ENCODE measurements at places on chromosomes 3 and 15. TPM values are rescaled to one million over a fixed set of nuclear protein-coding genes. Genes with fewer than 3 reads are reported as not detected.
A peak's percentile ranks its signal among the peaks of the same experiment; 100 is the strongest.

- H3K4me3 ChIP-seq: no peak within 1 kb of the TSS
- no peaks in the 10 kb centered on the region for H3K27me3 ChIP-seq
- H3K27ac ChIP-seq: peak within 1 kb of the TSS; percentile 67
- no peaks in the 10 kb centered on the region for H3K36me3 ChIP-seq
Observed at GRCh38 chr3:49813497-49814174, at the start of gene UBA7. TSS of gene UBA7 (minus strand) at chr3:49813953. CDS start at chr3:49813787, 166 bp downstream.

GPR149 gene
- total RNA-seq: not detected

- DNase-seq: peak; percentile 69
- H3K27me3 ChIP-seq: no peaks in the 10 kb centered on the region
- peaks cover 15% of the 10 kb centered on the region for H3K4me1 ChIP-seq
- H3K4me3 ChIP-seq: no peak overlapping the region
- H3K36me3 ChIP-seq: no peaks in the 10 kb centered on the region
- H3K27ac ChIP-seq: peak overlapping the region; percentile 28
Observed at GRCh38 chr3:40780291-40780924, 255.6 kb downstream of the ZNF621 start.

GPD1L gene
- total RNA-seq: 97.6 TPM

GRCh38 chr3:113252553-113252952, 41.2 kb downstream of the BOC start:
- no peak overlapping the region for H3K4me3 ChIP-seq
- no peak for DNase-seq
- no peaks in the 10 kb centered on the region for H3K4me1 ChIP-seq
- H3K27me3 ChIP-seq: no peaks in the 10 kb centered on the region
- H3K27ac ChIP-seq: no peak overlapping the region
- no peaks in the 10 kb centered on the region for H3K36me3 ChIP-seq

DNA sequence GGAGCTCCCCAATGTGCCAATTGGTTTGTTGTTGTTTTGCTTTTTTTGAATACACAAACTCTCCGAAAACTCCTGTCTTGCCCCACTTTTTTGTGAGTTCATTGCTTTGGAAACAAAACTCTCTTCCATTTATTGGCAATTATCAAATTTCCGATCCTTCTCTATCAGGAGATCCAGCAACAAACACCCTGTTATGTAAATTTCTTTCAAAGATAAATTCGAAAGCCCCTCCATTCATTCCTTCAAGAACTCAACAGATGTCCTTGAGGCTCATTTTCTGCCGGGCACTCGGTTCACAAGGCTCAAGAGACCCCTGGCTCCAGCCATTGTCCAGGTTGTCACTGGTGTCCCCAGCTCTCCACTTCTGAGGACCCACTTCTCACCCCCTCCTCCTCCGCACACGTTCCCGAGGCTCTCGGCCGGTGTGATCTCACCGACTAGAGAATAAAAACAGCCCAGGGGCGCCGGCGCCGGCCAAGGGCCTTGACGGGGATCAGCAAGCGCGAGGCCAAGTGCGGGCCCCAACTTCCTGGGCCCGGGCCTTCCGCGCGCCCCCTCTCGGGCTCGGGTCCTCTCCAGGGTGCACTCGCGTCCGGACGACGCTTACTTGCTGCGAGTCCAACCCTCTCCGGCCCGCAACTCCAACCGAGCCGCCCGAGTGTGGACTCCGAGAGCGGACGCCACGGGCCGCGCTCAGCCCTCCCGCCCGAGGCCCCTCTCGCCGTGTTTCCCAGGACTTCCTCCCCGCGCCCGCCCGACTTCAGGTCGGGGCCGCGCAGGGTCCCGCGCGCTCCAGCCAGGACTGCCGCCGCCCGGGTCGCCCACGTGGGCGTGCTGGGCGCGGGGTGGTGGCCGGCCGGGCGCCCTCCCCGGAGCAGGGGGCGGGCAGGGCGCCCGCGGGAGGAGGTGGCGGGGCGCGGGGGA, 533 bp upstream of the SMAD3 start:
- no peak overlapping the region for H3K4me3 ChIP-seq
- no peaks in the 10 kb centered on the region for H3K27me3 ChIP-seq
- peaks cover 67% of the 10 kb centered on the region for H3K4me1 ChIP-seq
- H3K27ac ChIP-seq: peak overlapping the region; percentile 97
- DNase-seq: peak; percentile 73
- H3K36me3 ChIP-seq: no peaks in the 10 kb centered on the region

PLSCR1 gene
- 61.7 TPM for total RNA-seq

DNA sequence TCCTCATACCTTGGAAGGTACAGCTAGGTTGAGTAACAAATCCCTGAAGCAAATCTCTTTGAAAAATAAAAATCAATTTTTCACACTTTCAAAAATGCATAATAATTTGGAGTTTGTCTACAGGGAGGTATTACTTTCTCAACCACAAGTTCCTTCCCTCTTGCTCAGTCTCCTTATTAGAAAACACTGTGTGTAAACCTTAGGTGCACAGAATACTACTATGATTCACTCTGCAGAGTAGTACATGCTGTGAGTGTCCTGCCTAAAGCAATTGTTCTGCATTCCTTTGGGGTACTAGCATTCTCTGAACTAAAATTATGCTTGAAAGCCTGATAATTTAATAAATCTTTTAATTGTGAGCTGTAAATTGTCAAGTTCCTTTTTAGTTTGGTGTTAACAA, 115.9 kb upstream of the EPHA3 start:
- H3K36me3 ChIP-seq: no peaks in the 10 kb centered on the region
- DNase-seq: no peak
- no peaks in the 10 kb centered on the region for H3K4me1 ChIP-seq
- H3K27me3 ChIP-seq: no peaks in the 10 kb centered on the region
- no peak overlapping the region for H3K27ac ChIP-seq
- no peak overlapping the region for H3K4me3 ChIP-seq

- H3K27ac ChIP-seq: no peak overlapping the region
- no peak for DNase-seq
- H3K36me3 ChIP-seq: no peaks in the 10 kb centered on the region
- peaks cover 31% of the 10 kb centered on the region for H3K4me1 ChIP-seq
Observed at GRCh38 chr3:51668756-51669155, 2.3 kb upstream of the TEX264 start.

GRCh38 chr3:13451301-13451673, 28.8 kb upstream of the HDAC11 start:
- H3K36me3 ChIP-seq: no peaks in the 10 kb centered on the region
- peaks cover 11% of the 10 kb centered on the region for H3K4me1 ChIP-seq
- DNase-seq: peak; percentile 8
- no peaks in the 10 kb centered on the region for H3K27me3 ChIP-seq
- no peak overlapping the region for H3K4me3 ChIP-seq

DNA sequence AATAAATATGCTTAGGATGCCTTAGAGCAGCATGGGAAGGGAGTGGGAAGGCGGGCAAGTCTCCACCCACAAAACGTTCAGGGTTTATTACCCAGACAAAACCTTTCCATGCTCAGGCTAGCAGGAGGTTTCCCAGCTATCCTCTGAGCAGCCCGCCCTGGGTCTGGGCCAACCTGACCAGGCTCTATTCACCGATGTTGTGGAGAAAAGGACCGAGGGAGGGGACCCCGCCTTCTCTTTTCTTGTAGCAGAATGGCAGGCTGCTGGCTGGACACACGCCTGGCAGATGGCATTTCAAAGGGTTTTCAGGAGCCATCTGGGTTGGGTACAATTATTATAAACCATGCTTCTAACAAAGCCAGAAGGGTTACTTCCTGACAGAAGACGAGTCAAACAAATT, 540.9 kb downstream of the MAGI1 start:
- no peak for DNase-seq
- no peaks in the 10 kb centered on the region for H3K27me3 ChIP-seq
- no peak overlapping the region for H3K27ac ChIP-seq
- H3K4me1 ChIP-seq: no peaks in the 10 kb centered on the region
- H3K4me3 ChIP-seq: no peak overlapping the region

Measured in body of pancreas (tissue), 4 donors.